ENCODE measurements at places on chromosomes 4 and X.

DNA sequence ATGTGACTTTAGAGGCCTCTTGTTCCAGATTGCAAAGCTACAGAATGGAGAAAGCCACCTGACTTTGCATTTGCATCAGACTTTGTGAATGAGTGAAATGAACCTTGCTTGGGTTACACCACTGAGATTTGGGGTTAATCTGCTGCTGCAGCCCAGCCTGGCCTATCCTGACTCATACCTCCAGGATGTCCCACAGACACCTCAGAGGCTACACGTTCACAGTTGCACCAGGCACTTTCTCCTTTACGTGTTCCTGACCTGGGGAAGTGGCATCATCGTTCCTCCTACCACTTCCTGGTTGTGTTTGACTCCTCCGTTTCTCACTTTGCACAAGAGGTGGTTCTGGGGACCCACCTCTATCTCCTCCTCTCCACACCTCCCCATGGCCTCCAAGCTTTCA, 9.2 kb upstream of the SORCS2 start:
- no peak for DNase-seq

- no peak for DNase-seq
Measured at GRCh38 chr4:170979736-170980135, 833.5 kb upstream of the GALNTL6 start.

DNA sequence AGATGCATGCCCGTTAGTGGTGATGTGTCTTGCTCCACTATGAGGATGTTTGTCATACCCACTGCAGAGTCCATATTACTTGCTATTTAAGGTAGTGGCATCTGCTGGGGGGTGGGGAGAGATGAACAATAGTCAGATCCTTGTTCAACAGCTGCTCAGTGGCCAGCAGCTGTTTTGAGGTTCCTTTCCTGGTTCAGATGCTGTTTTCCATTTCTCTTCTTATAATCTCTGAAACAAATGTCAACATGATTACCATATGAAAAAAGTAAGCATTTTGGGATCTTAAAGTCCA, 1567.9 kb upstream of the TENM3 start:
- DNase-seq = no peak

- no peak for DNase-seq
Measured at GRCh38 chr4:185265942-185266341, 56.5 kb downstream of the SNX25 start.

DNA sequence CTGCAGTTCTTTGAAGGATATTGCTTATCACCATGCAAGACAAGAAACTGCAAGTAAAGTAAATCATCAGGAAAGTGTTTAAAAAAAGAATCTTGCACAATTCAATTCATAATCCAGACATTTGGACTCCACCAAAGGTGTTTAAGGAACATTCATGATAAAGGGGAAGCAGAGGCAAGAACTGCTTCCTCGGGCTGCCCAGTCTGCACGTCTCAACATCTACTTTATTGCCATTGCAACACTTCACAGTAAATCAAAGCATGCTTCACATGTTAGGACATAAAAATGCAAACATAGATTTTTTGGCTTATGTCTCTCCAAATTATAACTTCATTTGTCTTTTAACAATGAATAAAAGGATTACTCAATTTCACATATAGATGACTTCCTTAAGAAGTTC, 42.5 kb downstream of the MID1 start:
- no peak for DNase-seq

GRCh38 chr4:173380987-173381386, 10.2 kb downstream of the SAP30 start:
- no peak for DNase-seq

- DNase-seq = no peak
Measured at GRCh38 chr4:54754394-54754793, 96.6 kb downstream of the KIT start.

GRCh38 chrX:129574214-129574613, 34.2 kb downstream of the OCRL start:
- no peak for DNase-seq

DNA sequence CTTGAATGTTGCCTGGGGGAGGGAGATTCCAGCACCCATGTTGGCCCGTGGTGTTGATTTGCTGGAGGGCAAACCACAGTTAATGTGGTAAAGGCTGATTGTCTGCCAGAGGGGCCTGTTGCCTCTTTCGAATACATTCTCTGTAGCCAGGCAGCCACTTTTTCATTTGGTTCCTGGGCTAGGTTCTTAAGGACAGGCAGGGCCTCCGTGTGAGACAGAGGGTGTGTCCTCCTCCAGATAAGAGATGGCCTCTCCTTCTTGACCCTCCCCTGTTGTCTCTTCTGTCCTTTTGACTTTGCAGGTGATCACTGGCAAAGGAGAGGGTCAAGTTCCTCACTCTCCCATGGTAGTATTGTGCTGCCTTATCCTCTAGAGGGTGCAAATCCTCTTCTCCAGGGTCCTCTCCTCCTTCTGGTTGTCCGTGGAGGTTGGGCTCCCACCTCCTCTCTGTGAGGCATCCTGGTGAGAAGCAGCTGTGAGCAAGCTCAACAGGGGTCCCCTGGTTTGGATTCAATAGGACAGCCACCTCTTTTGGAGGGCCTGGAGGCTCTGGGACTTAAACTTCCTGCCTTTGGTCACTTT, 44.9 kb downstream of the ZNF182 start:
- no peak for DNase-seq

DNA sequence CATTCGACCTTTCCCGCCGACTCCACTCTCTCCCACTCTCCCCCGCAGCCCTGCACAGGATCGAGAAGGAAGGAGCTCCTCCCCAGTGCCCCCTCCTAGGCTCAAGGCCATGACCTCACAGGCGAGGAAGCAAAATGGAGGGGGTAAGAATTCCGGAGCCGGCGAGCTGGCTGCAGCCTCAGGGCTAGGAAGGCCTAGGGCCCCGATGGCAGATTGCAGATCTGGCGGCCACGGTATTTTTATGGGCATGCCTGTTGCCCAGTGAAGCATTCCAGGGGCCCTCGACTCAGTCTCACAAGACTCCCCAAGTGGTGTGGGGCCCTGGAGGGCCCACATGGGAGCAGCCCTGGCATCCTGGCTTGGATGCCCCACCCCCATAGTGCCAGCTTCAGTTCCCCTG, 942 bp upstream of the L1CAM start:
- no peak for DNase-seq

GRCh38 chrX:44113337-44113736, 140.1 kb upstream of the NDP start:
- DNase-seq = no peak

DNA sequence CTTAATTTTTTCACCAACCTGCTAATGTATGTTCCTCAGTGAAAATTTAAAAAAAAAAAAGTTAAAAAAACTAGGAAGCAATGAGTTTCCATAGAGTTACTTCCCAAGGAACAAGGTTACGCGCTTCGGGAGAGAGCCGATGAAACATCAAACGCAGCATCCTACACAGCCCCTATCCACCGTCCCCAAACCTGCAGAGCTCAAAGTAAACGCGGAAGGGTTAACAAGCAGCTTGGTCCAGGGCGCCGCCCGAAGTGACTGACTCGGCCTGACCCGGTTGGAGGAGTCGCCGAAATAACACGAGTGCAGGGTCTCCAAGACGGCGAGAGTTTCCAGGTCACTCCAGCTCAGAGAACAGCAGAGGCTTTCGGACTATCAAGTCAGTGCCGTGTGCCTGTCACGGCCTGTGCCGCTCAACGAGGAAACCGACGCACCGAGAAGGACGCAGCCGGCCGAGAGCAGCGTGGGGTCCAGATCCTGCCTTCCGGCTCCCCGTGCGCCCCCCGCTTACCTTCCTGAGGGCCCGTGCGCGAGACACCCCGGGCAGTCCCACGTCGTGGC, 512 bp downstream of the NOP14 start:
- no peak for DNase-seq

GRCh38 chr4:118972167-118972566, 83.5 kb downstream of the SYNPO2 start:
- DNase-seq = no peak

GRCh38 chr4:137861682-137862081, 329.4 kb upstream of the PCDH18 start:
- no peak for DNase-seq

GRCh38 chr4:153759407-153760316, at the start of gene RNF175:
Gene RNF175, minus strand, starts transcription at chr4:153760024. Its CDS starts 162 bp downstream, at chr4:153759862.
- no peak for DNase-seq

DNA sequence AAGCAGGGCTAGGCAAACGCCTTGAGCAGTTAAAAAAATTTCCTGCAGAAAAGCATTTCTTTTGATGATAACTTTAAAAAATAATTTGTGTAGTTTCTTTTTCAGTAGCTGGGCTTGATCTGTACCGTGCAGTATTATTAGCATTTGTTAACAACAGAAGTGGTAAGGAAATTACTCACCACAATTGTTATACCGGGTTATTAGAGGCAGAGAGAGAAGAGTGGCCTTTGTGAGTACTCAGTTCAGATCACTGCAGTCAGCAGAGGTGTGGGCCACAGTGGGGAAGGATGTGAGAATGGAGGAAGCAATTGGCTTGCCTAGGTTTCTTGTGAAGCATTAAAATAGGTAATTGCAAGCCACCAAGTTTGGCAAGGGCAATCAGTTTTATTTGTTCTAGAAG, 14.3 kb upstream of the IL21 start:
- DNase-seq = no peak

GRCh38 chr4:26821677-26822503, 38.8 kb upstream of the STIM2 start:
- no peak for DNase-seq

GRCh38 chr4:152044331-152045036, 283.7 kb upstream of the GATB start:
- DNase-seq = no peak

GRCh38 chrX:63750811-63751210, 34.2 kb downstream of the ARHGEF9 start:
- DNase-seq = no peak

DNA sequence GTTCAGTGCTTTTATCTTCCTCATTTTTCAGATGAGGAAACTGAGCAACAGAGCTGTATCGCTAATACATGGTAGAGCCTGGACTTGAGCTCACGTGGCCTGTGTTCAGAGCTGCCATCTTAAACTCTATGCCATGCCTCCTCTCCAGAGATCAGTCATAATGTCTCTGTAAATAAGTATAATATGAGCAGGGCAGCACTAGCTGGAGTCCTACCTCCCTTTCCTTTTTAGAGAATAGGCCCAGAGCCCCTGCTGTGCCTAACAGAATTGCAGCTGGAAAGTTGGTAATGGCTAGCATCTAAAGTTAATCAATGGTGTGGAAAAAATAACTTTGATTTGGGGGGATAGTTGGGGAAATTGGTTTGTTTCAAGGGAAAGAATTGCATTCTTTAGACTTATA, 20.4 kb downstream of the CASP6 start:
- no peak for DNase-seq

- DNase-seq = no peak
Measured at GRCh38 chr4:148239494-148239985, 202.7 kb downstream of the NR3C2 start.

- DNase-seq = no peak
Measured at GRCh38 chr4:24094726-24095125, 204.9 kb upstream of the PPARGC1A start.

DNA sequence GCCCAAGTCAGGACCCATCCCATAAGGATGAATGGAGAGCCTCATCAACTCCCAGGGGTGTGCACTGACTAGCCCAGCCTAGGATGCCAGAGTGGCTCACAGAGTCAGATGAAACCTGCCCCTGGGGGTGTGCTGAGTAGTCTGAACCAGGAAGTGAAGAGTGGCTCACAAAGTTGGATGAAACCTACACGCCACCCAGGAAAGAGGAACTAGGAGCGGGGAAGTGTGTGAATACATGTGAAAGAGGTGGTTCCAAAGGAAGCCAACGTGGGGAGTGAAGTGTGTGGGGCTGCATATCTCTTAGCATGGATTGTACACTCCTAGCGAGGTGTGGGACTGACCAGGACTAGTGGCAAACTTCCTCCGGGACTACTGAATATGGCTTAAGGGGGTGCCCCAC, 902.1 kb upstream of the NDST4 start:
- DNase-seq = no peak

DNA sequence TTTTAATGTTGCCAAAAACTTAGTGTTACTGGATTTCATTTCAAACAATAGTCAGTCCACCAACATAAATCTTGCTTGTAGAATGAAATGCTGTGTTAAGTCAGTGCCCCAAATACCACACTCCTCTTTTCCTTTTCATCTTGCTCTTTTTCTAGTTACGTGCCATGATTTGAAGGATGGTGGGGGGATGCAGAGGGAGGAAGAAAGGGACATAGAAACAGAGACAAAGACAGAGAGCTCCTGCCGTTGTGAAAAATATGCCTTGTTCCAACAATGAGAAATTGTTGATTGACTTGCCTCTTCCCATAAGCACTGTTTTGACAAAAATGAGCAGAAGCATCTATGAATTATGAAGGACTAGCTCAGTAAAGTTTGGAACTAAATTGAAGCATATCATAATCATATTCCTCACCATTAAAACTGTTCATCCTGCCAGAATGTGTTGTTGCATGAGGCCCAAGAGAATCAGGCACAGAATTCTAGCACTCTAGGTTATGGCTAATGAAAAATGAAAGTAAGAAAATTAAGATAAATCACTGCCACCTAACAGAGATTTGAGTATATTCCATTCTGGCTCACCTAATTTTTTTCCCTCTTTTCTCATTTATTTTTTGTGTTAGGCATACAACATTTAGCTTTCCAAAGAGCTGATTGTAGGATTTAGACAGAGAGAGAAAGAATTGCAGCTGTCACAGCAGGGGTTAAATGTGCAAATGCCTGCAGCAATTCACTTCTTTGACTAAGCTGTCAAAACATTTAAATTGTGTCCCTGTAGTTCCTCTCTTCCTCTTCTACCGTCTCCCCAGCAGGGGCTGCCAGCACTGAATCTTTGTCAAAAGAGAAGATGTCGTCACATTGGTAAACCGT, 111.6 kb upstream of the PTPN13 start:
- DNase-seq = no peak

DNA sequence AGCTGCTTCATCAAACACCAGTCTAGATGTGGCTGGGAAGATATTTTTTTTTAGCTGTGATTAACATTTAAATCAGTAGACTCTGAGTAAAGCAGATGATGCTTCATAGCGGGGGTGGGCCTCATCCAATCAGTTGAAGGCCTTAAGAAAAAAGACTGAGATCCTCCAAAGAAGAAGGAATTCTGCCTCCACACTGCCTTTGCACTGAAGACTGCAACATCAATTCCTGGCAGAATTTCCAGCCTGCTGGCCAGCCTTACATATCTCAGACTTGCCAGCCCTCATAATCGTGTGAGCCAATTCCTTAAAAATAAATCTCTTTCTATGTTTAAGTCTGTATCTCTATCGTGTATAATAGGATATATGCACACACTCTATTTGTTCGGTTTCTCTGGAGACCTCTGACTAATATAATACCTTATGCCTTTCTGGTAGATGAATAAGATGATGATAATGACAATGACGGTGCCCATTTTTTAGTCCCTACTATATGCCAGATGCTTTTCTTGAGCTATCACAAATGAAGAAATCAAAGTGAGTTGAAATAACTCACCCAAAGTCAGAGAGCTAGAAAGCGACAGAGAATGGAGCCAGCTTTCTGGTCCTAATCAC, 66.1 kb upstream of the SOD3 start:
- no peak for DNase-seq
